Neural progenitor cell (in vitro differentiated cells): ENCODE measurements at places on chromosomes 16 and 17. TPM values are rescaled to one million over a fixed set of nuclear protein-coding genes. Genes with fewer than 3 reads are reported as not detected.

RNF167 gene
- 43.9 and 82.1 TPM in 2 replicates for total RNA-seq

ABCC6 gene
- 0.79 and 2.4 TPM in 2 replicates for total RNA-seq

GRCh38 chr17:46003907-46004748, 5.1 kb downstream of the STH start:
- DNase-seq, result no peak

DNA sequence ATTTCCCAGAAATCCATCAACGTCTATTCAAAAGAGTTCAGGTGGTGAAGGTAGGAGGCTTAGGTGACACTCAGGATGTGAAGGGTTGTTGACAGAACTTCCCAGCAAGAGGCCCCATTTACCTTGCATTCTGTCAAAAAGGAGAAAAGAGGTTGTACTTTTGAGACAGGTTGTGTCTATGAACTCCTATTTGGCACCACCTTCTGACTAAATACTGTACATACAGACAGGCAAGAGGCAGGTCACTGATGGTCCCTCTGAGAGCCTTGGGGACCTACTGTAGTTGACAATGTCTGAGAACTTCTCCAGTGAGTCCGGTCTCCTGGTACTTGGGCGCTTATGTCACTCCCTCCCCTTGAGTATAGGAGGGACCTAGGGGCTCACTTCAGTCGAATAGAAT, 479.3 kb upstream of the ZFHX3 start:
- no peak for DNase-seq

- peak; percentile 84 for DNase-seq
These were observed 14.4 kb upstream of the ALDH3A1 start for GRCh38 chr17:19762515-19762961.

- no peak for DNase-seq
These were observed 11.3 kb downstream of the ZNF500 start for GRCh38 chr16:4755687-4756086.

GRCh38 chr17:164303-165235, 16.9 kb downstream of the DOC2B start:
- DNase-seq, result peak; percentile 85

- peak; percentile 3 for DNase-seq
These were observed 91.1 kb downstream of the ANKFN1 start for GRCh38 chr17:56244268-56244890.

DNA sequence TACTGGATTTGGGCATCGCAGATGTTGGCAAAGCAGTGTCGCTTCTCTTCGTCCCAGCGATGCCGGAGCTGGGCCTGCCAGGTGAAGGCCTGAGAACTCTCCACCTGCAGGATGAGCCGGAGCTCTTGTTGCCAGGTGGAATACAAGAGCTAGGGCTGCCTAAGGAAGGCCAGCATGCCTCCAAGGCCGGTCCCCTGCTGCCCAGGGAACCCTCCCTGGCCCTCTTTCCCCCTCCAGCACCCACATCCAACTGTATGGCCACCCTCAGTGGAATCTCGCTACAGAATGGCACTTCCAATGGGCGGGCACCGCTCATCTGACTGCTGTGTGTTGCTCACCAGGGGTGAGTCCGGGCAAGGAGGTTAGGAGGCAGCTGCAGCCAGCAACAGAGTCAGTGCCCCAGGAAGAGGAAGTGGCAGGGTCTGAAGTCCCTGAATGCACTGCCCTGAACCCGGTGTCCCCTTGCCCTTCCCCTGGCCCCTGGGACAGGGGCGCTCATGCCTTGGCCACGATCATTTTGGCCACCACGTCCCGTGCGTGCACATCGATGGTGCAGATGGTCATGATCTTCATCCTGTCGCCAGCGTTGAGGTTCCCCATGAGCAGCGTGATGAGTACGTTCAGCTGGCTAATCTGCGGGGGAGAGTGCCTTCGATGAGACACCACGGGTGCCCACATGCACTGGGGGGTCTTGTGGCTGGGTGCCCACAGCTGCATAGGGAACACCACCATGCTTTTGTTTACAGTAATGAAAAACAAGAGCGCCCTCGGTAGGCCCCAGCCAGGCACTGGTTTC, 75.8 kb downstream of the DNAH17 start:
- DNase-seq, result no peak

DNA sequence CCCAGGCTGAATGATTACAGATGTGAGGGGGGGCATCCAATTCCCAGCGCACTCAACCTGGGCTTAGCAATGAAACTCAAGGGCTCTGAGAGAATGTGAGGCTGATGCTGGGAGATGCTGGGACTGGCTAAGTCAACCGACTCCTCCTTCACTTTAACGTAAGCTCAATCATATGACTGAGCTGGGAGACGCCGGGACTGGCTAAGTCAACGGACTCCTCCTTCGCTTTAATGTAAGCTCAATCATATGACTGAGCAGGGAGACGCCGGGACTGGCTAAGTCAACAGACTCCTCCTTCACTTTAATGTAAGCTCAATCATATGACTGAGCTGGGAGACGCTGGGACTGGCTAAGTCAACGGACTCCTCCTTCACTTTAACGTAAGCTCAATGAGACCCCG, 179.4 kb downstream of the VPS53 start:
- no peak for DNase-seq
